ENCODE measurements at places on chromosomes 3 and 15.

DNA sequence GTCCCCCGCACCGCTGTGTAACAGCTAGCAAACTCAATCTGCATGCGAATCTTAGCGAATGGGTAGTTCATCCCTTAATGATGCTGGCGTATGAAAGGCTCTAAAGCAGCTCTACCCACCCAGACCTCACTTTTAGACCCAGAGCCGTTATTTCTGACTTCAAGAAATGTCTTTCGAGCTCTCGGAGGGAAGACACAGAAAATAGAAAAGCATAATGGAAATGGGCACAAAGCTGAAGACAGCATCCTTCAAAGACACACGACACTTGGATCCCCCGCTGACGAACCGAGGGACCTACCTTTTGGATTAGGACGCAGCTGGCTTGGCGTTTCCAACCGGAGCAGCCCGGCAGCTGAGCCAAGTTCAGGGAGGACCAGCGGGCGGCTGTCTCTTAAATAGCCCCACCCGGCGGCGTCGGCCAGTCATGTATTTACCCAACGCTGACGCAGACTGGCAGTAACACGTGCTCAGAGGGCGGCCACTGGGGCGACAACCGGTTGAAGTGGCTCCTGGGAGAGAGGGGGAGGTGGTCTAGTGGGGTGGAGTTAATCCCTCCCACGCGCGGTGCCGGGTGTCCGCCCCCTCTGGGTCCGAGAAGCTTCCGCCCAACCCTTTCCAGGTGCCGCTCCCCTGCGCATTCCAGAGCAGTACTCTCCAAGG lies 1.5 kb downstream of the CCK start:
- DNase-seq, result no peak

GRCh38 chr15:79644091-79644490 lies 212.0 kb downstream of the MINAR1 start:
- no peak for DNase-seq

DNA sequence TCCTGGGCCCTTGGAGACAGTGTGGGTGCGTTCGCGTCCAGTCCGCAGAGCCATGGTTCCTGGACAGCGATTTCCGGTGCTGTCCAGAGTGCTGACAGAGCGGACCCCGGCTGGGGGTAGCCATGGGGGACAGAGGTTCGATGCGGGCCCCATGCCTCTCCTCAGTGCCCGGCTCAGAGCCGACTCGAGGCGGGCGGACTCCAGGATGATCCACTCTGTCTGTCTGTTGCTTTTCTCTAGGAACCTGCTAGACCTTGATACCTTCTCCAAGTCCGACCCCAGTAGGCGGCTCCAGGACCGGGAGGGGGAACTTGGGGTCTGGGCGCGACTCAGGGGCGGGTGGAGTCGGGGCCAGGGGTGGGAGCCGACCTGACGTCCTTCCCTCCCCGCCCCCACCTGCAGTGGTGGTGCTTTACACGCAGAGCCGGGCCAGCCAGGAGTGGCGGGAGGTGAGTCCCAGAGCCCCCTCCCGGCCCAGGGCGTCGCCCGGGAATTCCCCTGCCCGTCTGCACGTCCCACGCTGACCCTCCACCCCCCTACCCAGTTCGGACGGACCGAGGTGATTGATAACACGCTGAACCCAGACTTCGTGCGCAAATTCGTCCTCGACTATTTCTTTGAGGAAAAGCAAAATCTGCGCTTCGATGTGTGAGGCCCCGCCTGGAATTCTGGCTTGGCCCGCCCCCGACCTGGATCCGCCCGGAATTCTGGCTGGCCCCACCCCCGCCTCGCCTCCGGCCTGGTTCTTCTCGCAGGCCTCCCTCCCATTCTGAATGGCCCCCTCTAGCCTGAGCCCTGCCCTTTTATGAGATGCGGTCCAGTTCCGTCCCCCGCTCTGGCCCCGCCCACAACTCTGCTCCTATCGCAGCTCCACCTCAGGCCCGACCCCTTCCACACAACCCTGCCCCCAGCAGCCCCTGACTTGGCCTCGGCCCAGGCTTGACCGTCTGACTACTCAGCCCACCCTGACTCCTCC lies 1.0 kb downstream of the CPNE9 start:
- no peak for DNase-seq

DNA sequence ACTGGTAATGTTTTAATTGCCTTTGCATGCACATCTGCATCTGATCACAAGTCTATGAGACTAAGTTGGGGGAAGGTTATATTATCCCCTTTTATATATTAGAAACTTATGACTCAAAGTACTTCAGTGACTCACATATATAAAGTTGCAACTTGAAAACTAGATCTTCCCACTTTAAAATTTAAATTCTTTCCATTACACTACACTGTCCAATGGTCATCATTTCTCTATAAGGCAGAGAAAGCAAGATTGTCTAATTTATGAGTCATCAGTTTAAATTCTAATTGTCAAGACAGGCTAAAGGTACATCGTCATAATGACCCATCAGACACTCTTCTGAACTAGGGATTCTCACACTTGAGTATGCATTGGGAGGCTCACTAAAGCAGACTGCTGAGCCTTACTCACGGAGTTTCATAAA lies 37.9 kb downstream of the CPA3 start:
- no peak for DNase-seq

DNA sequence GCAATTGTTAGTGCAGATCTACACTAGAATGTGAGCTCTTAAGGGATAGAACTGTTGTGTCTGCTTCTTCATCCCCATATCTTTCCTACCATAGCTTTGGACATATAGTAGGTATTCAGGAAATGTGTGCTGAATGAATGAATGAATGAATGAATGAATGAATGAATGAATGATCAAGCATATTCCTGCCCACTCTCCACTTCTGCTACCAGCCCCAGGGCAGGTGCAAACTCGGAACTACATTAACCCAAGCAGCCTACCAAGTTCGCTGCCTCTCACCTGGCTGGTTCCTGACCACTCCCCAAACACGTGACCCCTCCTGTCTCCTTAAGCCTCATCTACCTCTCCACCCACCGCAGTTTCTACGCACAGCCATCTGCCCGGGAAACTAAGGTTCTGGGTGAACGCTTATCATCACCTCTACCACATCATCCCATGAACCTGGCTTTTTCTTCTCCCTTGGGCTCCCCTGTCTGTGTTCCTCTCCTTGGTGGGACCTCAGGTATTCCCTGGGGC lies 26.8 kb downstream of the PAQR5 start:
- DNase-seq, result no peak

All from CD4-positive, alpha-beta T cell treated with Interleukin-6 at 100 ng/mL for 8 hours (primary cell).